ENCODE measurements at places on chromosomes 1 and 21. TPM values are rescaled to one million over a fixed set of nuclear protein-coding genes. Genes with fewer than 3 reads are reported as not detected.

DNA sequence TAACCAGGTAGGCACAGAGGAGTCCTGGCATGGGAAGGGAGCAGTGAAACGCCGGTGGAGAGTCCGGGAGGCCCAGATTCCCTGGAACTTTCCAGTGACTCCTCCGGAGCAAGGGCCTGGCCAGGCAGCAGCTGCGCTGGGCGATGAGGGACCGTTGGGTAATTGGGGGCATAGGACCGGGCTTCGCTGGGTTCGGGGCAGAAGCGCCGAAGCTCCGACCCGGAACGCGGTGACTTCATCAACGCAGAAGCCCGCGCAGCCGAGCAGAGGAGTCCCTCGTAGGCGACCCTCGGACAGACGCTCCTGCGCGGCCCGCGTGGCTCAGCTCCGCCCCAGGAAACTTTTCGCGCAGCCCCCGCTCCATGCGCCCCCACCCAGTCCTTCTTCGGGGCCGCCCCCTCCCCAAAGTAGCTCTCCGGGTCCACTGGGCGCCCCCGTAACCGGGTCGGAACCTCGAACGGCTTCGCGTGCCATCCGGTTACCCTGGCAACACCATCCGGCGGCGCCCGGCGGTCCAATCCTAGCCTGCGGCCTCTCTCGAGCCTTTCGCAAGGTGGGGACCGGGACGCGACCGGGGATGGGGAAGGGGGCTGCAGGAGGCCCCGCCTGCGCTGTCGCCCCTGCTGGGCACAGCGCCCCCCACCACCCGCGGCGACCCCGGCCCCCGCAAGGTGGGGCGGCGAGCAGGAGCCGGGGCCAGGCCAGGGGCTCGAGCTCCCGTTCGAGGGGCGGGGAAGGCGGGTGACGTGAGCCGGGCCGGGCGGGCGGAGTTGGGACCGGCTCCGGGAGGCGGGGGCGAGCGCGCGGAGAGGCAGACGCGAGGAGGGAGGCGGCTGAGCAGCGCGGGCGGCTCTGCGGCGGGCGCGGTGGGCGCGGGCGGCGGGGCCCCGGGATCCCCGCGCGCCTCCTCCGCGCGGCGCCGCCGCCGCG is at the start of gene AJAP1:
AJAP1 (plus strand) TSS at position 814 of the 930 bp plus-strand sequence. CDS start 817 bp downstream, outside the sequence.
- no peak within 1 kb of the TSS for H3K4me3 ChIP-seq
- no peaks in the 10 kb centered on the region for H3K36me3 ChIP-seq

DNA sequence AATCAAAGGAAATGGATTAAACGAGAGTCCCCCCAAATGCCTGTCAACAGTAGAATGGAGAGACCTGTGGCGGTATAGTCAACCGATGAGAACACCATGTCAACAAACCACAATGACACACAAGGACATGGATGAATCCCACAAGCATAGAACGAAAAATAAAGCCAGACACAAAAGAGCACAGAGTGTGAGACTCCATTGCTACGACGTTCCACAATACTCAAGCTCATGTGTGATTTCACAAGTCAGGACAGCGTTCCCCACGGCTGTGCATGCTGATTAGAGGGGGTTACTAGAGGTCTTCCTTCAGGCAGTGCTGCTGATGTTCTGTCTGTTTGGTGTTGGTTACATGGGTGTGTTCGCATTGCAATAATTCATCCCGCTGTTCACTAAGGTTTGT is 5.8 kb upstream of the PLA2G2D start:
- no peaks in the 10 kb centered on the region for H3K36me3 ChIP-seq
- no peak overlapping the region for H3K27ac ChIP-seq
- H3K4me1 ChIP-seq, result no peaks in the 10 kb centered on the region

DNA sequence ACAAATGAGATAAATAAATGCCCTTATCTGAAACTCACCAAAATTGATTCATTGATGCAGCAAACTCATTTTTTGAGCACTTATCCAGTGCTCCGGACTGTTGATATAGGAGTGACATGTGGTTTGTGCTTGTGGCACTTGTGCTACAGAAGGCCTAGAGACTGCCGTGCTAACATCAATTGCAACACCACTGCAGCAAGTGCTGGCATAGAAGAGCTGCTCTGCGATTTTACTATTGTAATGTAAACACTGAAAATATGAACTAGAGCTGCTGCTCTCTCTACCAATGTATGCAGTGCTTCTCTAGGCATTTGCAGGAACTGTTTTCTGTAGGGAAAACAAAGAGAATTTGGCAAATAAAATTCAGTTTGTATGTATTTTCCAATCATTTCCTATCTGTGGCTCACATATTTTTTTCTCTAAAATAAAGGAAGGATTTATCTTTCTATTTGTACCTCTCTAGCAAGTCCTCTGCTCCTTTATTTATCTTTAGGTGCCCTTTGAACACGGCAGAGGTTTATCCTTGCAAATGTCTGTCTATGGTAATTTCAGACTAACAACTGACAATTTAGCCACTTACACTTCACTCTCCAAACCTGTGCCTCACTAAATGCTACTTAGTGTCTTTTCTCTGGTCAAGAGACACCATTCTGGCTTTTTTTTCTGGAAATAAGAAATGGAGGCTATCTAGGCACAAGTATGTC is 409.5 kb upstream of the ADGRL2 start:
- no peaks in the 10 kb centered on the region for H3K36me3 ChIP-seq
- DNase-seq, result peak; percentile 40
- H3K27ac ChIP-seq, result peak overlapping the region; percentile 2
- no peak overlapping the region for H3K4me3 ChIP-seq
- H3K27me3 ChIP-seq, result no peaks in the 10 kb centered on the region
- H3K4me1 ChIP-seq, result peaks cover 20% of the 10 kb centered on the region

DNA sequence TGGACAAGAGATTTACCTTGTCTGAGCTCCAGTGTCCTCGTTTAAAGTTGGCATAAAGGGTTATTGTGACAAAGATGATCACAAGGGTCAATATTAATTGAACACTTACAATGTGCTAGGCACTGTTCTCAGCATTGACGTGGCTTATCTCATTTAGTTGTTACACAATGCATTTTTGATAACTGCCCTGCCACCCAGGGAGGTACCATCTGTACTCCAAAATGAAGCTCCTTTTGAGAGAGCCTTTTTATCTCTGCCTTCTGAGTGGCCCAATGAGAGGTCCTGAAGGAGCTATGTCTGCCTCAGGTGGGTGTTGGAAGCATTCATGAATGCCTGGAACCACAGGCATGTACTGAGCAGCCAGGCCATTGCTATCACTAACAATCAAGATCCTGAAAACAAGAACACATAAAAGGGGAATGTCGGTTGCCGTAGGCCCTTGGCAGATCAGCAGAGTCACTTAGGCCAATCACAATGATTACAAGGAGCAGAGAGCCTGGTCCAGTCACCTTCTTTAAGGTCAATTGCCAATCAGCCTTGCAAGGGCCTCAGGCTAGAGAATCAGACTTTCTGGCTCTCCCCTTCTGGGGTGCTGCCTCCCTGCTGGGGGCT is 78.5 kb downstream of the NMNAT2 start:
- no peaks in the 10 kb centered on the region for H3K27me3 ChIP-seq
- no peaks in the 10 kb centered on the region for H3K36me3 ChIP-seq
- no peak overlapping the region for H3K4me3 ChIP-seq
- DNase-seq, result no peak
- H3K4me1 ChIP-seq, result no peaks in the 10 kb centered on the region
- no peak overlapping the region for H3K27ac ChIP-seq

DNA sequence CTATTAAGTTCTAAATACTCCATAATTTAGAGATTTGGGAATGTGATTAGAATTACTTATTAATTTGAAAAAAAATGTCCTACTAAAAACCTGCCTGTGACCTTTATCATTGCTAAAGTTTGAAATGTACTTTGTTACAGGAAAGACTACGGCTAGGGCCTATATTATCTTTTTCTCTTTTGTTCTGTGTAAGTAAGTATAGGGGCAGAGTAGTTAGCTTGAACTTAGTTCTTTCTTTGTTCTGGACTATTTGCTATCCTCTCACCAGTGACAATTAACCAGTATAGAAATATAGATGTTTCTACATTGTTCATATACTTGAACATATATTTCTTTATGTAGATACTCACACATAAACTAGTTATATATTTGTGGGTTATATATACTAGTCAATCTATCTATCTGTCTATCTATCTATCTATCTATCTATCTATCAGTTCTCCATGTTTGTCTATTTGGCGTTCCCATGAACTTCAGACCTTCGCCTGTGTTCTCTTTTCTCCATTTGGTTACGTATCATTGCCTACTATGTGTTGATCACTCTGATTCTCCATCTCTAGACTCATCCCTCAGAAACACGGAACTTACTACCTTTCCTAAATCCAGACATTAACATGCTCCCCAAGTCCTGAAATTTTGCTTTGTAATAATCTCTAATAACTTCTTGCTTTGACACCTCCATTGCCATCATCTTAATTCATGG is 3.3 kb downstream of the PTPRC start:
- no peaks in the 10 kb centered on the region for H3K36me3 ChIP-seq
- H3K27me3 ChIP-seq, result no peaks in the 10 kb centered on the region

DNA sequence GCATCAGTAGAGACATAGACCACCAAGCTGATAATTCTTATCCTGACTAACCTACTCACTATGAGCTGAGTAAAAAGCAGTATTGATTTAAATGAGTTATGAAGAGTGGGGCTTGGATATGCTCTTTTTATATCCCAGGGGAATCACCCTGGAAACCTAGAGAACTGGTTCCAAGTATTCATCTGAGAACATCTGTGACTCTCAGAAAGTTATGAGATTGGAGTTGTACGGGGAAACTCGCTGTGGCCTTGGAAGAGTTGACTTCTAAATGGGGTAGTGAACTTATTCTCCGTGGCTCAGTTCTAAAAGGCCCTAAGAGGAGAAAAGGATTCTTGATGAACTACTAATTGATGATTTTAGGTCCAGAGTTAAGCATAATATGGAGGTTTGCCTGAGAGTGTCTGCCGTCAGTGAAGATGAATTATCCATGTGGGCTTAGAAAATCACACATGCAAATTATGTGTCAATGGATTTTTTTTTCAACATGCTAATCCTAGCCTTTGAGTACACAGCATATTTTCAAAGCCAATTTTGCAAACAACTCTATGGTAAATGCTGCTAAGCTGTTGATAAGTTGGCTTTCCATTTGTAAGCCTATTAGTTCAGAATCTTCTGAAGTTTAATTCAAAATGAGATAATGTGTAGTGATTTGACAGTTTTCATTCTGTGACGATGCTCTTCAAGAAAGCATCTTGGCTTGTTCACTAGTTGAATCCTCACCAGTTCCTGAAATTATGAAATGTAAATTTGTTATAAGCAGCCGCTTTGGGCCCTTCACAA is 122.7 kb downstream of the FGGY start:
- no peak for DNase-seq
- H3K36me3 ChIP-seq, result no peaks in the 10 kb centered on the region
- H3K27me3 ChIP-seq, result no peaks in the 10 kb centered on the region
- H3K4me3 ChIP-seq, result no peak overlapping the region
- no peak overlapping the region for H3K27ac ChIP-seq

DNA sequence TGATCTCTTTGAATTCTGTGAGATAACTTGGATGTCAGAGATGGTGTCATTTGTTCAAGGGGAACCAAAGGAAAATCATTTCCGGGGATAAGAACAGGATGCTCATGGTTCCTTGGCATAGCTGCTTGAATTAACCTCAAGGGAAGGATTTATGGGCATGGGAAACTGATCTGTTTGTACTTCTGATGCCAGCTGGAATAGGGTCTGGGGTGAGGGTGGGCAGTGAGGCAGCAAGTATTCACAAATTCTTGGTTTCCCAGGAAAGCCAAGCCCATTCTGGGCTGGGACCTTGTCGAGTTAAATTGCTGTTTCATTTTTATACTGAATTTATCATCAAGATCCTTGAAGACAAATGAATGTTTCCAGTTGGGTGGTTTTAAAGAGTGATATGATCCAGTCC is 14.1 kb downstream of the INTS3 start:
- H3K4me1 ChIP-seq, result peaks cover 27% of the 10 kb centered on the region
- DNase-seq, result no peak
- no peaks in the 10 kb centered on the region for H3K27me3 ChIP-seq
- H3K4me3 ChIP-seq, result no peak overlapping the region

DNA sequence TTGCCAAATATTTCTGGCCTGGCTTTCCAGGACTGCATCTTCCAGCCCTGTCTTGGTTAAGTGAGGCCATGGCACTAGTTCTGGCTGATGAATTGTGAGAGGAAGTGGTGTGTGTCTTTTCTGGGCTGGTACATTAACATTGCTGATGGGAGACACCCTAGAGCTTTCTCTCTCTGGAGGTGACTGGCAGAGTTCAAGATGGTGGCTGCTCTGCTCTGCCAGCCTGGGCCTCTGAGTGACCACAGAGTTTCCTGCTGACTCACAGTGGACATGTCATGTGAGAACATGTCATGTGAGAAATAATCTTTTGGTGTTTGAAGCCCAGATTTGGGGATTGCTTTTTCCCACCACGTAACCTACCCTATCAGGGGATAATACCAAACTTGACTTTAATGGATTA is 218.0 kb upstream of the KIAA0040 start:
- H3K4me3 ChIP-seq, result no peak overlapping the region
- H3K4me1 ChIP-seq, result no peaks in the 10 kb centered on the region
- peak; percentile 42 for DNase-seq

DNA sequence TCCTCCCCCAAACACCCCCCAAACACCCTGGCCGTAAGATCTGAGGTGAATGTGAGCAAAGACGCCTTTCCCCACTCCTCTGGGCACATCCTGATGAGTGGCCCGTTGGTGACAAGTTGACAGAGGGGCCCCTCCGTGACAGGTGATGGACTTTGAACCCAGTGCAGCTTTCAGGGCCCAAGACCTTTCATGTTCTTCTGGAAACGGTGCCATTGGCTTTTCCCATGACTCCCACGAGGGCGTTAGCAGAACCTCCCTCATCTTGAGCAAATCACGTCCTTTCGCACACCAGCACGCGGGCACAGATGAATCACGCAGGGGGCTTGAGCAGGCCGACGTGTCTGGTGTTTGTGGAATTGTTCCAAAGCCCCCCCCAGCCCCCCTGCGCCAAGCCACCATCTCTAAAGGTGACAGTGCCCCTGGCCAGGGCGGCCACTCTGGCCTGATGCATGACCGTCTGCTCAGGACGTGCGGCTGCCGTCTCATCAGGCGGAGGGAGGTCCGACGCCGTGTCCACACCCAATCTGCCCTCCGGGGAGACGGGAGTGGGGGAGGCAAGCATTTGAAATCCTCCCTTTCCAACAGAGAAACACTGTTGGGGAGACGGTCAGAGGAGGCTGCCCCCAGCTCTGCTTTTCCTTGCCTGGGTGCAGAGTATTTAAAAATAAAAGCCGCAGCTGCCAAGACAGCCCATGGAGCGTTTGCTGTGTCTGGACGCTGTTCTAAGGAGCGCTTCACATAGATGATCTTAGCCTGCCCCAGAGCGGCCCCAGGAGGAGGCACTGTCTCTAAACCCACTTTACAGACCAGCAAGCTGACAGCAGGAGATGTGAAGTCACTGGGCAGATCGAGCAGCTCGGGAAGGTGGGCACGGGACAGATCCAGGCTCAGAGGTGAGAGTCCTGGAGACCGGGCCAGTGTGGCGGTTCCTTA is 98.3 kb upstream of the ARHGEF16 start:
- peak; percentile 64 for DNase-seq
- H3K4me3 ChIP-seq, result no peak overlapping the region
- peaks cover 39% of the 10 kb centered on the region for H3K4me1 ChIP-seq
- H3K36me3 ChIP-seq, result no peaks in the 10 kb centered on the region

PRDM16 gene
- 7.7 TPM for polyA plus RNA-seq

TAS1R1 gene
- polyA plus RNA-seq, result not detected

NEGR1 gene
- 1.0 TPM for polyA plus RNA-seq

MYOM3 gene
- 0.67 TPM for polyA plus RNA-seq

SPRR1B gene
- polyA plus RNA-seq, result not detected

RHBDL2 gene
- polyA plus RNA-seq, result 0.77 TPM

HSD3B2 gene
- polyA plus RNA-seq, result 2.2 TPM

VASH2 gene
- 3.0 TPM for polyA plus RNA-seq

RBP7 gene
- polyA plus RNA-seq, result 0.61 TPM

COL8A2 gene
- 59.4 TPM for polyA plus RNA-seq

IFI44L gene
- polyA plus RNA-seq, result 0.02 TPM

All from hepatocyte (in vitro differentiated cells).